Activated naive CD8-positive, alpha-beta T cell treated with anti-CD3 and anti-CD28 coated beads, Interleukin-2, amount 50 U/mL, for 16 hours (primary cell): ENCODE measurements at places on chromosomes 7 and 10.

DNA sequence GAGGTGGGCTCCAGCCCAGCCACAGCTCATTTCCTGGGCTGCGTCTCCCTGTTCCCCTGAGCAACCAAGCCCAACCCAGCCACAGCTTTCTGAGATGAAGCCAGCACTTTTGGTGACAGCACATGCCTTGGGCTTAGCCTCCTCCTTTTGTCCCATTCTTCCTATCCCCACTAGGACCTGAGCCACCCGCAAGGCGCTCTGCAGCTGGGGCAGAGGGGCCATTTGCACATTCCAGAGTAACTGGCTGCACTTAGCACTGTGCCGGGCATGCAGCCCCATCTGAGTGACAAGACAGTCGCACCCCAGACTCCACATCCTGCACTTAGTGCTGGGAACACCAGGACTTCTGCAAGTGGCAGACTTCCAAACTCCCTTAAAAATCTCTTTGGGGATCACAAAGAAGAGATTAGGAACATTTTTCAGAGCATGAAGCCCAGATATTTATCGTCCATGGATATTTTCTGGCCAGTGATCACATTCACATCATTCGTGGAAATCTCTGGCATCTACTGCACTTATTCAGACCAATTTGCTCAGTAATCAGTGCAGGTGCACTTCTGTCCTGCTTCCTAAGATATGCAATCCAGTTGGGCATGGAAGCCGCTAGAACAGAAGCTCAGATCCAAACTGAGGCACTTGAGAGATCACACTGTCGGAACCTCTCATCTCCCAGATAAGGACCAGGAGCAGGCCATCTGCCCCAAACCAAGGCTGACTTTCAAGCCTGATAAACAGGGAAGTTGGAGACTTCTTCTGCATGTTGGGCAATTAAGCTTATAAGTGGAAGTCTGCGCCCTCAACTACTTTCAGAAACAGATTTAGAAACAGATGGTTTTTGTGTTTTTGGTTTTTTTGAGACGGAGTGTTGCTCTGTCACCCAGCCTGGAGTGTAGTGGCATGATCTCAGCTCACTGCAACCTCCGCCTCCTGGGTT lies 26.4 kb downstream of the CHST15 start:
- no peak for DNase-seq

DNA sequence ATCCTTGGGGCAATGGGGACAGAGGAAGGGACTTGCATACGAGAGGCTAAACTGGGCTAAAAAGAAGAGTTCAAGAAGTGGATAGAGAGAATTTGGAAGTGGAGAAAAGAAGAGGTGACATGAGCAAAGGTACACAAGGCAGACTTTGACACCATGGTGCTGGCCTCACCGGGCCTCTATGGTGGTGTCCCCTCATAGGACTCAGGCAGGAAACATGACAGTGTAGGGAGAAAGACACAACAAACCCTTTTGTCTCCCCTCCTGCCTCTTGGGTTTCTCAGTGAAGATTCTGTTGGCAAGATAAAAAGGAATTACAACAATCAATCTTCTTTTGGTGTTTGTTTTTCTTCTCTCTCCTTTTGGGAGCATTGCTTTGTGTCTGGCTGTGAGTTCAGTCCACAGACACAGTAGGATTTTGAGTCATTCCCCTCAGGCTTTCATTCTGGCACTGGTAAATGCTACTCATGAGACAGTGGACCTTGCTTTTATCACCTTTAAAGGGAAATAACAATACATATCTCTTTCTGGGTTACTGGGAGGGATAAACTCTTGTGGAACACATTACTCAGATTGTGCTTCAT lies 827.7 kb downstream of the TNS3 start:
- no peak for DNase-seq

DNA sequence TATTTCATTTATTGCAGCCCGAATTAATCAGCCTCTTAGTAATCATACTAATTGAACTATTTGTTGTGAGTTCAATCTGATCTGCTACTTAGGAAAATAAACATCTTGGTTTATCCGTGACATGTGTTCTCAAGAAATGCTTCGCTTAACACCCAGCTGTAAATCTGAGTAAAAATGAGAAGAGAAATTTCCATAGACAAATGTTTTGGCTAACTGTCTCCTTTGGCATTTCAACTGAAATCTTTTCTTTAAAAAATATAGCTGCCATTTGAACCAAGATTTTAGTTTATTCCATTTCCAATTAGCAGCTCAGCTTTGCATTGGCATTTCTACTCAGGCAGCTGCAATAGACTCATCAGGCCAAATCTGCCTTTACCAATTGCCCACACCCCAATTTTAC lies 180.5 kb upstream of the PTER start:
- DNase-seq: no peak

DNA sequence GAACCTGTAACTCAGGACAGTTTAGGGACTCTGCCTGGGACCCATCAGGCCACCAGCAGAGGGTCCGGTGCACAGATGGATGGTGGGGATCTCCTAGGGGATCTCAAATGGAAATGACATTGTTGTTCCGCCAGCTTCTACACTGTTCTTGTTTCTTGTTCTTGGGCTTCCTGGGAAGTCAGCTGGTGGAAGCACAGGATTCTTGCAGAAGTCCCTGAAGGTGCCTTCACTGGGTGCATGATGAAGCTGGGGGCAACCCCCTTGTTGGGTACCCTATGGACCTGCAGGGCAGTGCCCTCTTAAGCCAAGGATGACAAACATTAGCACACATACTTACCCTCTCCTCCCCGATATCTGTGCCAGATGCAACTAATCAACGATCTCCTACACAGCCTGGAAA lies 18.6 kb downstream of the SFTPD start:
- no peak for DNase-seq

DNA sequence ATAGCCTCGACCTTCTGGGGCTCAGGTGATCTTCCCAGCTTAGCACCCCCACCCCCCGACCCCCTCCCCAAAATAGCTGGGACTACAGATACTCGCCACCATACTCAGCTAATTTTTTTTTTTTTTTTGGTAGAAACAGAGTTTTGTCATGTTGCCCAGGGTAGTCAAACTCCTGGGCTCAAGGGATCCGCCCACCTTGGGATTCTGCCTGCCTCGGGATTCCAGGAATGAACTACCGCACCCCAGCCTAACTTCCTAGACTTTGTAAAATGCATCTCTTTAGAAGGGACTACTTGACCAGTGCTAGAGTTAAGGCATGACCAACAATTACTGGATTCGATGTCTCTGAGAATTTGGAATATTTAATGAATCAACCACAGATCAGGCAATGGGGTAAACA lies 85.9 kb downstream of the MDFIC start:
- DNase-seq: no peak

DNA sequence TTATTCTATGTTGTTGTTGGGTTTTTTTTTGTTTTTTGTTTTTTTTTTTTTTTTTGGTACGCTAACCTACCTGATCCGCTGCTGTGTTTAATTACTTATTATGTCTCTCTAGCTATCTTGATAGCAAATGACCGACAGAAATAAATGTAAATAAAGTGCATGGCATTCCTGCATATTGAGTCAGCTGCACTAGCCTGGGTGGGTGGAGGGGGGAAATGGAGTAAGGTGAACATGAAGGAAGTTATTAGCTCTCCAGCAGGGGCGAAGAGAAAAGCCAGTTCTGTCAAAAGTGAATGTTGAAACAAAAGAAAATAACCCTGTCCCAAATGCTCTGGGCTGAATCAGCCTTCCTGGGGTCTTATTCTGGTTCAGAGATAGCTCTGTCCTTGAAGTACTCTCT lies 210.7 kb upstream of the MDFIC start:
- DNase-seq: no peak

DNA sequence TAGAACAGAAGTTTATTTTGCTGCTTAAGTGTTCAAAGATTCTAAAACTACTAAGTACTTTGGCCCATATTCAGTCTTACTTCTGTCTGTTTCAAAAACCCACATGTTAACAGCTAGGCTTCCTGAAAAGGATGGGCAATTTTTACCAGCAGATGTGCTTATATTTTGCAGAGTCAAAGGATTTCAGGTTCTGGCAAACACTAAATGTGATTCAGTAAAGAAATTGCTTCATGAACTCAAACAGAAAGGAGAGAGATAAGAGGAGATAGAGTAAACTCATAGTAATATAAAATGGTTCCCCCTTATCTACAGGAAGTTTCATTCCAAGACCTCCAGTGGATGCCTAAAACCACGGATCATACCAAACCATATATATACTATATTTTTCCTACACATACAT lies 248.5 kb downstream of the AGMO start:
- DNase-seq: no peak

- DNase-seq: no peak
These were observed 353.6 kb downstream of the CRPPA start for GRCh38 chr7:16067711-16068110.

DNA sequence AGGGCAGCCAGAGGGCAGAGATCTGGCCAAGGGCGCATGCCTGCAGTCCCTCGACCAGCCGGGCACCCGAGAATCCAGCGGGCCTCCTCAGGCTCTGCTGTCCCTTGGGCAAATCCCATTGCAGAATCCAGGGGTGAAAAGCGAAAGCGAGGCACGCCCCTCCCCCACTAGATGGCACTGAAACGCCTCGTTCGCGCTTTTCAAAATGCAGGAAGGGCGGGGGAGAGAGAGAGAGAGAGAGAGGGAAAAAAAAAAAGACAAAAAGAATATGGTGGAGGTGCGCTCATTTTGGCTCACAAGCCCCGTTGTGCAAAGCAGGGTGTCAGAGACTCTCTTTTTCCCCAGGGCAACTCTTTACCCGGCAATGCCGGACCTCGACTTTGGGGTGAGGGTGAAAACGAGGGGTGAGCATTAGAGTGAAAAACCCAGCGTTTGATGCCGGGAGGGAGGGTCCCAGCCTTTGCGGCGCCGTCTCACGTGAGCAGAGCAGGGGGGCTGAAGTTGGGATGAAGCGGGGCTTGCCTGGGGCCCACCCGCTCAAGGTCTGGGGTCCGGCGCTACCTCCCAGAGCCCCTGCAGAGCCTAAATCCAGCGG lies 2.5 kb upstream of the TMEM178B start:
- DNase-seq: no peak

DNA sequence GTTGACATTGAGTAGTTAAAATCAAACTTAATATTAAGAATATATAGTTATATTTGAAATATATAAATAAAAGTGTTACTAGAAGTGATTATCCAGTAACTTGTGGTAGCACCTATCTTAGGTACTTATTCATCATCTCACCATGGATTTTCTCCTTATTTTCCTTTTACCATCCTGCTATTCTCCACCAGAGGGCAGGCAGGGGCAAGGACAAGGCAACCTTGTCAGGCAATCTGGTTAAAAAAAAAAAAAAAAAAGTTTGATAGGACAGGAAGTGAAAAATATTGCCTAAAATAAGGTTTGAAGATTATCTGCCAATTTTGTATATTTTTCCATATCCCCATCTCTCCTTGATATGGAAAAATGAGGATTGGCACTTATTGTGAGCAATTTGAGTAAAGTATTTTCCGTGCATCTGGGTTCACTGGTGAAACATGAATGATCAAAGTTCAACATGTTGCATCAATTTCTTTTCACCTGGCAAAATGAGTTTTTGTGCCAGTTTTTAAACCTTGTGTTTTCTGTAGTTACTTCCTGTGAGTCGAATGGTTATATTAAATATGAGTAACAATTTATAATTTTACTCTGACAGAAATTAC lies 256.7 kb downstream of the AGMO start:
- DNase-seq: no peak

DNA sequence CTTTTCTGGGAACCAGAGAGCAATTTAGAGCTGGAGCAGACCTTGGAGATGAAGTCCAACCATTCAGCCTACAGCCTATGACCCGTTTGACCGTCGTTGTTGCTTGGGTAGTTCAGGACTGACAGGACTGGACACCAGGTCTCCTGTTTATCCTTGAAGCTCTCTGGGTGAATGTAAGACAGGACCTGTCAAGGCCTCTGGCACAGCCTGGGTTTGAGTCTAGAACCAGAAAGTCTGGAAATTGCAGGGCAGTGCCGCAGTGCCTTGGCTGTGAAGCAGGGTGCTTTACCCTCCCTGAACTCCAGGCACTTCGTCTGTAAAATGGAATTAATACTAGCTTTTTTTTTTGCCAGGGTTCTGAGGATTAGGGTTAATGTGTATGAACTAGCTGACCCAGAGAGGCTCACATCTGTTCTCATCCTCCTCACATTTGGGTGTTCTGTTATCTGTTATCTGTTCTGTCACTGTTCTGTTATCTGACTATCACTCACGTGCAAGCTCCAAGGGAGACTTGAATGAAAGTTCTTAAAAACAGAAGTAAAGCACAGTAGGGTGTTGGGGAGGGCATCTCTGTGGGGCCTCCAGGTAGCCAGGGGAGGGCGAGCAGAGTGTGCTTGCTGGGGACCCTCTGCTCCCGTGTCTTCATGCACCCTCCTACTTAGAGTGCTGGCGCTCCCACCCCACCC lies 9.9 kb downstream of the BLVRA start:
- DNase-seq: no peak

DNA sequence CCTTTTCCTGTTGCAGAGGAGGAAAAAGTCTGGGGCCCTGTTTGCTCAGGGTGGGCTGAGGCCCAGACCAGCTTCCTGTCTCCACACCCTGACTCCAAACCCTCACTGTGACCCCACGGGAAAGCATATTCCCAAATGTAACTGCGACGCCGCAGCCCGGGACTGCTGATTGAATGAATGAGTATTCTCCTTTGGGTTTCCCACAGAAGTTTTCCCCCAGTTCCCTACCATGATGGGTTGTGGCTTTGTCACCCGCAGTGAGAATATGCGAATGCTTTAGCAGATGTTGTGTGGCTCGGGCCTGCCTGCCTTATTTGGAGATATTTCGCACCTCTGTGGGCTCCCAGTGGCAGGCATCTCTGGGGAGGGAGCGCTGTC lies 50.6 kb downstream of the MGMT start:
- no peak for DNase-seq

- no peak for DNase-seq
These were observed 16.6 kb upstream of the TMEM236 start for GRCh38 chr10:17735166-17735941.

GRCh38 chr7:2661096-2661449 lies 26.9 kb upstream of the AMZ1 start:
- DNase-seq: no peak

DNA sequence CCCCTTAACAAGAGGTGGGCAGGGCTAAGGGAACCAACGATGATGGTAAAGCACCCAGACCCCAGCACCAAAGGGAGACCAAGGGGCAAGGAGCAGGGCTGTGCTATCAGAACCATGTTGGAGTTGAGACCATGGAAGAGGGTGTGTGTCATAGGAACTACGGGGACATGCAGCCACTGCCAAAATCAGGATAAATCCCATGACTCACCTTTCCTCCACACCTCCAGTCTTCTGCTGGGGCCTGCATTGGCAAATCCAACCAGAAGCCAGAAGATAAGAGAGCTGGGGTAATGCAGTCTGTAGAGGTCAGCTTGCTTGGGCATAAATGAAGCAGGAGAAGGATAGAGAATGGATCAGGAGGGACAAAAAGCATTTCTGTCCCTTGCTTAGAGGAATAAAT lies 42.7 kb upstream of the SMARCD3 start:
- no peak for DNase-seq

DNA sequence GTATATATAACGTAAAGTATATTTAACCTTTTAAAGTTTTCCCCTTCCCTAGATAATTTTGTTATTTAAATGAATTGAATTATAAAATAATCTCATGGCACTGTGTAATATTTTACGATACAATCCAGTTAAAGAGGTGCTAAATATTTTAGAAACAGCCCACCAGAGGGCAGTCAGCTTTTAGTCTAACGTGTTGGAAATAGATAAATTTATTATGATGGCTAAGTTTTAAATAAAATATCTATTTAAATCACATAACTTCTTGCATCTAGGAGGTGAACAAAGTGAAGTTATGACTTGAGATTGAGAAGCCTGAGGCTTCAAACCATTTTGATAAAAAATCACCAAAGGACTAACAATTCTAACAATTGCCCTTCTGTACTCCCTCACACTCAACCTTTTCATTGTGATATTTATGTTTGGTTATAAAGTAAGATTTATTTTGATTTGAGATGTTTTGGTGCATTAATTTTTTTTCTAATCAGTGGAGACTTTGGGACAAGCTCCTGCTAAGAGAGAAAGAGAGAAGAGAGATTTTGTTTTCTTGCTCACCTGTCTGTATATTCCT lies 171.5 kb upstream of the SP4 start:
- DNase-seq: no peak
